ENCODE measurements at places on chromosomes 11 and 22. TPM values are rescaled to one million over a fixed set of nuclear protein-coding genes. Genes with fewer than 3 reads are reported as not detected.

The NFAM1 gene
- 0.27 TPM for total RNA-seq

The PKDREJ gene
- not detected for total RNA-seq

The CARD18 gene
- total RNA-seq = not detected

The KRTAP5-8 gene
- total RNA-seq = 0.73 TPM

The GVQW3 gene
- total RNA-seq = 11.2 TPM

The PISD gene
- total RNA-seq = 40.4 TPM

The TREH gene
- total RNA-seq = not detected

The POGLUT3 gene
- 40.1 TPM for total RNA-seq

The DERL3 gene
- 24.8 TPM for total RNA-seq

The KDELR3 gene
- total RNA-seq = 14.5 TPM

The SNX32 gene
- total RNA-seq = 6.8 TPM

The TSPAN32 gene
- 1.2 TPM for total RNA-seq

The SHISAL1 gene
- 0.72 TPM for total RNA-seq

The MRGPRE gene
- total RNA-seq = not detected

The P2RY2 gene
- 4.5 TPM for total RNA-seq

The ASCL3 gene
- not detected for total RNA-seq

The OR2AG2 gene
- total RNA-seq = 0.11 TPM
